Colonic mucosa (tissue), 4 donors: ENCODE measurements at places on chromosomes 11 and 22. TPM values are rescaled to one million over a fixed set of nuclear protein-coding genes. Genes with fewer than 3 reads are reported as not detected.

OR52N5 gene
- total RNA-seq: not detected

SEC14L6 gene
- total RNA-seq: not detected

LMNTD2 gene
- 9.8 TPM for total RNA-seq

ROBO4 gene
- 5.0 TPM for total RNA-seq

OR10D3 gene
- total RNA-seq: not detected

HBG1 gene
- total RNA-seq: not detected

SF1 gene
- 220 TPM for total RNA-seq

OR4A16 gene
- total RNA-seq: not detected

PARVB gene
- 11.4 TPM for total RNA-seq

SERPING1 gene
- 57.5 TPM for total RNA-seq

DNA sequence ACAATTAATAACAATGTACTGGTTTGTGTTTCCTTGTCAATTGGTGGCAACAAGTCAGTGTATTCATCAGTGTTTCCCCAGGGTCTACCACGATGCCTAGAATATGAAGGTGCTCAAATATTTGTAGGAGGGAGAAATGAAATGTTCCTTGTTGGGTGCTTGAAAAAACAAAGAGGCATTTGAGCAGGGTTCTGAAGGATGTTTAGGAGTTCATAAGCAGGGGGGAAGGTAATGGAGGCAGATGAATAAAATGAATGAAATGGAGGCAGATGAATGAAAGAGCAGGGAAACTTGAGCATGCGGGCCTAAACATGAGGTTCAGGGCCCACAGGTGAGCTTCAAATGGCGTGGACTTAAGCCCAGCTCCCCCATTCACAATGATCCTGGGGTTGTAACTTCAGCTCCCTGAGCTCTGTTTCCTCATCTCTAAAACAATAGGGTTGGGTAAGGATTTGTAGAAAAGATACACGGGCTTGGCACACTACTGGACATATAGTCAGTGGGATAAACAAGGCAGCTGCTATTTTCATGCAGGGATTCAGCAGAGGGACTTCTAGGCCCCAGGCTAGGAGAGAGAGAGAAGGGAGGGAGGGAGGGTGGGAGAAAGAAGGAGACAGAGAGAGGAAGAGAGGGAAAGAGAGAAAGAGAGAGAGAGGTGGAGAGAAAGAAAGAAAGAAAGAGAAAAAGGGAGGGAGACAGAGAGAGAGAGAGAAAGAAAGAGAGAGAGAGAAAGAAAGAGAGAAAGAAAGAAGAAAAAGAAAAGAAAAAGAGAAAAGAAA, 73.7 kb downstream of the MN1 start:
- DNase-seq: no peak

DNA sequence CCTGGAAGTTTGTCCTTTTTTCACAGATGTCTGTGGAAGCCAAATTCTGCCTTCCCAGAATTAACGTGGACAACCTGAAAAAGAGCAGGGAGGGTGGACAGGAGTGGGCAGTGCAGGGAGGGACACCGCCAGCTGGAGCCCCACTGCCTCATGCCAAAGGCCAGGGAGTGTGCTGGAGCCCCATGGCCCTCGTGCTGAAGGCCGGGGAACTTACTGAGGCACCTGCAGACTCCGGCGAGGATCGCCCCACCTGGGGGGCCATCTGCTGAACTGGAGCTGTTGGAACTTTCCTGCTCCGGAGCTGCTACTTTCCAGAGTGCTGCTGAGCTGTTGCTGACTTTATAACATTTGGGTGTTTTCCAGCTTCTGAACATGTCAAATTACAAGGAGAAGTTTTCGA, 35.2 kb downstream of the MOV10L1 start:
- no peak for DNase-seq

- DNase-seq: no peak
Observed at GRCh38 chr11:12800871-12801270, 126.7 kb downstream of the TEAD1 start.

DNA sequence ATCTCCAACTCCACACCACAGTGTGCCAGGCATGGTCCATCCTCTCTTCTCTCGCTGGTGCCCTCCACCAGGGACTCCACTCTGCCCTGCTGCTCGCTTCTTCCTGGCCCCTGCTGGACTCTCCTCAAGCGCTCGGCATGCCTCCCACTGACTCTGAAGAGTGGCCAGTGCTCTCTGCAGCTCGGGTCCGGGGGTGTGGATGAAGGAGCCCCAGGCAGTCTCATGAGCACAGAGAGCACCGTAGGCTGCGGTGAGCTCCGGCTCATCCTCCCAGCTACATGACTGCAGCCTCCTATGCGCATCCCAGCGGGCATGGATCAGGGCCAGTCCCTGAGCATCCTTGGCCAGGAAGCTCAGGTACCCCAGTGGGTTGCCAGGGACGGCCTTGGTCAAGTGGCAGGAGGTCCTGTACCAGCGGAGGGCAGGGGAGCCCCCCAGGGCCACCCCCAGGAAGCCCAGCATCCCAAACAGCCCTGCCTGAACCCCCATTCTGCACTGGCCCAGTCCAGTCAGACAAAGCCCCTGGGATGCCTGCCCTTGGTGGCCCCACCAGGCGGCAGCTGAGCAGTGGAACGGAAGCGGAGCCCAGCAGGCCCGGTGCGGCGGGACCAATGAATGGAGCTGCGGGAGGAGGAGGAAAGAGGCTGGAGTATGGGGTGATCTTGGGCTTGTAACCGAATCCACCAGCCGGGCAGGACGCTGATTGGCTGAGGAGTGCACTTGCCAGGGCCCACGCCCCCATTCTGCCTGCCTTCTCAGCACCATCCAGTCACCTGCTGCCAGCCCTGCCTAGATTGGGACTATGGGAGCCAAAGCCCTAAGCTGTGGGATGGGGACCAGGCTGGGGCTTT, at the start of gene PLA2G3:
TSS of gene PLA2G3 (minus strand) at position 643 of the 851 bp plus-strand sequence. CDS start at position 489, 154 bp downstream.
- DNase-seq: peak; percentile 48

GRCh38 chr11:116167706-116168458, 604.9 kb downstream of the BUD13 start:
- DNase-seq: peak; percentile 9

DNA sequence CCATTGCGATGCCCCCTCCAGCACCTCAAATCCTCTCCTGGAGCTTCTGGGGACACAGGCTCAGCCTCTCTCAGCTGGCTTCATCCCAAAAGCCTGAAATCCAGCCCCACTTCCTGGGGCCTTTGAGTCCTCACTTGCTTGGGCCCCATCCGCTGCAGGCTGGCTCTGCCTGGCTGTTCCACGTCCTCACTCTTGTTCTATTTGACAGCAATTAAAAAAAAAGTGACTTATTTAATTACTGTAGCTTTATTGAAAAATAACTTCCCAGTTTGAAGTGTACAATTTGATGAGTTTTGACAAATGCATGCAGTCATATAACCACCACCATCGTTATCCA, 27.2 kb downstream of the PARVG start:
- no peak for DNase-seq

- DNase-seq: peak; percentile 64
Observed at GRCh38 chr11:250740-251299, 14.0 kb downstream of the PSMD13 start.

DNA sequence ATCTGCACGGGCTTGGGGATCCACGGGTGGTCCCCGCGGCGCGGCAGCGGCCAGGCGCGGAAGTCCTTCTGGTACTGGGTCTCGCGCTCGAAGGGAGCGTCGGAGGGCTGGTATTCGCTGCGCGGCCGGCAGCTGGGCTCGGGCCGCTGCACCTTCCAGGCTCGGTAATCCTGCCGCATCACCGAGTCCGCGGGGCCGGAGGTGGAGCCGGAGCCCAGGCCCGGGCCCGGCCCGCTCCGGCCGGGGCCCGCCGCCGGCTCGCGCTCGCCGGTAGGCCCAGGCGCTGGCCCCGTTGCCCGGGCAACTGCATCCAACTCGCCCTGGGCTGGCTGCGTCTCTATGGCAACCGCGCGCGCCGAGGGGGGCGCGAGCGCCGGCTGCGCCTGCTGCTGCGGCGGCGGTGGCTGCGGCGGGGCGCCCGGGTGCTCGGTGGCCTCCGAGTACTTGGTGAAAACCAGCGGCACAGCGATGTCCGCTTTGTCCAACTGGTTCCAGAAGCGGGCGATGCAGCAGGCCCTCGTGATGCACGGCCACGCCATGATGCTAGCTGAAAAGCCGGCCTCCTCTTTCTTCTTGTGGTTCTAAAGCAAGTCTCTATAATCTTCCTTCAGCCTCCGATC, 897 bp downstream of the MAP6 start:
- DNase-seq: peak; percentile 22

GRCh38 chr11:69947059-69947792, 128.0 kb upstream of the FGF3 start:
- DNase-seq: no peak

GRCh38 chr11:33773404-33773986, 825 bp downstream of the FBXO3 start:
- peak; percentile 29 for DNase-seq

GRCh38 chr22:28743852-28744251, 2.0 kb downstream of the HSCB start:
- no peak for DNase-seq

DNA sequence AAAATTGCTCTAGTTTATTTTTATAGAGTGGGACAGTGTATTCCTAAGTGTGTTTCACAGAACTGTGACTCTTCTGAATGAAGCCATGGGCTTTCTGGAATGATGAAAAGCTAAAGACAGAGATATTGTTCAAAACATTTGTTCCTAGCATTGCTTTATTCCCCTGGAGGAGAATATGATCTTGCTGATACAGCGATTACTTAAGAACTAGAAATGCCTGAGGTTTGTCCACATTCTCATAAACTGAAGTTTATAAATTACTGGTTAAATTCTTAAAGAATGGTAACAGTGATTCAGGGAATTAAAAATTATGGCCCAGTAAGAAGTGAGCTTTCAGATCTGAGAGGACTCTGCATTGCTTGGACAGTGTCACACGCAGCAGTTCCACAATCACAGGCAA, 690.3 kb downstream of the FAM181B start:
- no peak for DNase-seq

DNA sequence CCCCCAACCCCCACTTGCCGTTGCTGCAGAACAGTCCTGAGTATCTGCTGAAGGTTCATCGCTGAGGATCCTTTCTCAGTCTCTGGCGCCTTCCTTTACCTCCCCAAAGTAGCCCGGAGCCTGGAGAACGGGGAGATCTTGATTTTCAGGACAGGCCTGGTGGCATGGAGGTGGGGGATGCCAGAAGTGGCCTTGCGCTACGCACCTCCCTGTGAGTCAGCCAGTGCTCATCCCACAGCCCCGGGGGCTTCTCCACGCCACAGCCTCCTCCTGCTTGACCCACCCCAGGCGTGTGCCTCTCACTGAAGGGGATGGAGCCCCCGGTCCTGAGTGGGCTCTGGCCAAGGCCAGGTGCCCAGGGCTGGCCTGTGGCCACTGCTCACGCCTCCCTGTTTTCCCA, 339.6 kb downstream of the TBC1D22A start:
- no peak for DNase-seq

DNA sequence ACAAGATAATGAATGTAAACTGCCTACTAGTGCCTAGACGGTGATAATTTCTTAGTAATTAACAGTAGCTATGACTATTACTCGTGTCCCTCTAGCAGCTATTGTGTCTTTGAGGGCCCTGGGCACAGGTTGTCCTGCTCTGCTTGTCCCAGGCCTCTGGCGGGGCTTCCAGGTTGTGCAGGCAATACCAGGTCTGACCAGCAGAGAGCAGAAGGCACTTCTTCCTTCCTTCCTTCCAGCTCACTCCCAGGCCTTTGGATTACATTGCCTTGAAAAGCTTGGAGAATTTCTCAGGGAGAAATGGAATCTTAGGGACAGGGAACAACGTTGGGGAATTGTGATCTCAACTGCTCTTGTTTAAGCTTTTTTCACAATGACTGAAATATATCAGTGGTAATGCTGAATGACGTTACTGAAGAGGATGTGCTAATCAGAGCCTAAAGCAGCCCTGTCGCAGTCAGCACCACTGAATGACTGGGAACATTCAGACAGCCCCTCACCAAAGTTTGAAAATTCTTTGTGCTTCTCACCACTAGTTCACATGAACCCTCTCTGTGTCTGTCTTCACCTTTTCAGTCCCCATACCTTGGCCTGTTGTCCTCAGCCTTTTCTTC, 8.4 kb upstream of the CCKBR start:
- DNase-seq: peak; percentile 74

GRCh38 chr11:110376711-110377324, 52.9 kb upstream of the FDX1 start:
- peak; percentile 71 for DNase-seq

- no peak for DNase-seq
Observed at GRCh38 chr11:46309814-46310259, 32.4 kb downstream of the CREB3L1 start.

DNA sequence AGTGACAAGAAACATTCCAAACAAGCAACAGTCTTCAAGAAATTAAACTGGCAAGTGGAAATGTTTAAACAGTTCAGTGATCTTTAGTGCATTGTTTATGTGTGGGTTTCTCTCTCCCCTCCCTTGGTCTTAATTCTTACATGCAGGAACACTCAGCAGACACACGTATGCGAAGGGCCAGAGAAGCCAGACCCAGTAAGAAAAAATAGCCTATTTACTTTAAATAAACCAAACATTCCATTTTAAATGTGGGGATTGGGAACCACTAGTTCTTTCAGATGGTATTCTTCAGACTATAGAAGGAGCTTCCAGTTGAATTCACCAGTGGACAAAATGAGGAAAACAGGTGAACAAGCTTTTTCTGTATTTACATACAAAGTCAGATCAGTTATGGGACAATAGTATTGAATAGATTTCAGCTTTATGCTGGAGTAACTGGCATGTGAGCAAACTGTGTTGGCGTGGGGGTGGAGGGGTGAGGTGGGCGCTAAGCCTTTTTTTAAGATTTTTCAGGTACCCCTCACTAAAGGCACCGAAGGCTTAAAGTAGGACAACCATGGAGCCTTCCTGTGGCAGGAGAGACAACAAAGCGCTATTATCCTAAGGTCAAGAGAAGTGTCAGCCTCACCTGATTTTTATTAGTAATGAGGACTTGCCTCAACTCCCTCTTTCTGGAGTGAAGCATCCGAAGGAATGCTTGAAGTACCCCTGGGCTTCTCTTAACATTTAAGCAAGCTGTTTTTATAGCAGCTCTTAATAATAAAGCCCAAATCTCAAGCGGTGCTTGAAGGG, 6.0 kb downstream of the MALAT1 start:
- DNase-seq: no peak

GRCh38 chr11:11963067-11963466, 45.4 kb downstream of the DKK3 start:
- DNase-seq: no peak
